ENCODE measurements at places on chromosomes 1 and 21.
A peak's percentile ranks its signal among the peaks of the same experiment; 100 is the strongest.

GRCh38 chr21:42423197-42423675 is 19.5 kb downstream of the UBASH3A start:
- peak; percentile 79 for DNase-seq

DNA sequence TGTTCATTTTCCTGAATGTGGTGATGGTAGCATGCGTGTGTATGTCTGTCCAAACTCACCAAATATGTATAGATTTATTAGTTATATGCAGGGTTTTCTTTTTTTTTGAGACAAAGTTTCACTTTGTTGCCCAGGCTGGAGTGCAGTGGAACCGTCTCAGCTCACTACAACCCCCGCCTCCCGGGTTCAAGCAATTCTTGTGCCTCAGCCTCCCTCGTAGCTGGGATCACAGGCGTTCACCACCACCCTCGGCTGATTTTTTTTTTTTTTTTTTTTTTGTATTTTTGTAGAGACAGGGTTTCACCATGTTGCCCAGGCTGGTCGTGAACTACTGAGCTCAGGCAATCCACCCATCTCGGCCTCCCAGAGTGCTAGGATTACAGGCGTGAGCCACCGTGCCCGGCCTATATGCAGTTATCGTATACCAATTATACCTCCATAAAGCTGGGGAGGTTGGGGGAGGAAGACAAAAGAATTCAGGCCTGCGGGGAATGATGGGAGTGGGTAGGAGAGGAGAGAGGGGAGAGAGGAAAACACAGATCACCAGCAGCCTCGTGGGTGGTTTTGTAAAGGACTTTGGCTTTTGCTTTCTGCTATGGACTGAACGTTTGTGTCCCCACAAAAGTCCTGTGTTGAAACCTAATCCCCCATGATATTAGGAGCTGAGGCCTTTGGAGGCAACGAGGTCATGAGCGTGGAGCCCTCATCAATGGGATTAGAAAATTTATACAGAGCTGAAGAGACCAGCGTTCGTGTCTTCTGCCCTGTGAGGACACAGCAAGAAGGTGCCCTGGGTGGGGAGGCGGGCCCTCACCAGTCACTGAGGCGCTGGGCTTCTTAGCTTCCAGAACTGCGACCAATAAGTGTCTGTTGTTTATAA is 4.4 kb upstream of the HNRNPU start:
- DNase-seq: no peak

GRCh38 chr21:45087022-45087823 is 12.8 kb downstream of the ADARB1 start:
- no peak for DNase-seq

DNA sequence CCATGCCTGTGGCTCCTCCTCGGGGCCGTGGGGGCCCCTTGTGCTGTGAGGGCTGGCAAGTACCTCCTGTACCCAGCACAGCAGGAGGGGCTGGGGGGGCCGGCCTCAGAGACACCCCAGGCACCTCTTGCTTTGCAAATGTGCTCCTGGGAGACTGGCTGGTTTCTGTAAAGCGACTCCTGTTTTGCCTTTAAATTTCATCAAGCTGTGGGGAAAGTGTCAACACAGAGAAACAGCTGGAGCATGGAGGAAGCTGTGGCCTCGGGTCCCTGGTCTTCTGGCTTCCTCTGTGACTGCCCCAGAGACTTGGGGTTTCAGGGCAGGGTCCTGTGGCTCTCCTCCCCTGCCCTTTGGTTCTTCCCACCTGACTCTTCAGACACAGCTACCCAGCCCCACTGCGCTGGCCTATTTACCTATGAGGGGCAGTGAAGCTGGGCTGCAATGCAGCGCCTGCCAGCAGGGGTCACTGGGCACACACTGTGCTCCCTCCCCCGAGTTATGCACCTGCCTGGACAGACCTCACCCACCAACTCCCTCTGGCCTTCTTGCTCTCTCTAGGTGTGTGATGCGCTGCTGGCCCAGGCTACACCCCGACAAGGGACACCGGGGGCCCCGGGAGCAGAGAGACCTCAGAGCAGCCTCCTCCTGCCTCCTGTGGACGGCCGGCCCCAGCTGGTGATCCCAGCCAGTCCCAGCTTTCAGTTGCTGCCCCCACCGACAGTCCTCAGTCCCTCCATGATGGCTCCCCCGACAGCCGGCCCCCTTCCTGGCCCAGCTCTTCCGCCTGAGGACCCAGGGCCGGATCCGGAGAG is 17.6 kb upstream of the PEX10 start:
- DNase-seq: peak; percentile 65

GRCh38 chr1:73066866-73067265 is 784.5 kb upstream of the NEGR1 start:
- DNase-seq: no peak

- DNase-seq: no peak
Measured at GRCh38 chr1:11407301-11407994, 71.5 kb upstream of the DISP3 start.

DNA sequence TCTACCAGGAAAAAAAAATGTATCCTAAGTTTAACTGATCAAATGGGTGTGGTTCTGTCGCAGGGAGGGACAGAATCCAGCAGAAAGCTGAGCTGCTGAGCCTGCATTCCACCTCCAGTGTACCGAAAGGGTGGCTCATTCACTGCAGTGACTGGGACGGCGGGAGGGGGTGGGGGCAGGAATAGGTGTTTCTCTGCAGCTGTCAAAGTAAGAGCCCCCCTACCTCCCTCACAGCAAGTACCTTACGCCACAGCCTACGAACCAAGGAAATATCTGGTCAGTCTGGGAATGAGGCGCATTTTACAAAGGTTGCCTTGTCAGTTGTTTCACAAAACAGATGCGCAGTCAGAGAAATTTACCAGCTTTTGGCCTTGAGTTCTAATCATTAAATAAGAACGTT is 1.7 kb downstream of the S100B start:
- no peak for DNase-seq

DNA sequence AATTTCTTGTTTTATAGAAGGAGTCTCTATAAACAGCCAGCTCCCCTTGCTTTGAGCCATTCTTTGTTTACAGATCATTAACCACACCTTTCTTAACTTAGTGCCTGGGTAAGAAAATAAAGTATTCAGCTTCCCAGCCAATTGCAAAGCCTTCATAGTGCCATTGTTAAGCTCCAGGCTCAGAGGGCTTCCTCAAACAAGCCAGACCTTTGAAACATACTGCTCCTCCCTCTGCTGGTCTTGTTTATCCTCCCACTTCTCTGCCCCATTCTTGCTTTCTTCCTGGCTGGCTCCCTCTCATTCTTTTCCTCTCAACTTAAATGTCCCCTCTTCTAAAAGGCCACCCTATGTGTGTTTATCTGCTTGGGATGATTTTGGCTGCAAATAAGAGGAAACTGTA is 319.4 kb upstream of the ST6GALNAC5 start:
- no peak for DNase-seq

DNA sequence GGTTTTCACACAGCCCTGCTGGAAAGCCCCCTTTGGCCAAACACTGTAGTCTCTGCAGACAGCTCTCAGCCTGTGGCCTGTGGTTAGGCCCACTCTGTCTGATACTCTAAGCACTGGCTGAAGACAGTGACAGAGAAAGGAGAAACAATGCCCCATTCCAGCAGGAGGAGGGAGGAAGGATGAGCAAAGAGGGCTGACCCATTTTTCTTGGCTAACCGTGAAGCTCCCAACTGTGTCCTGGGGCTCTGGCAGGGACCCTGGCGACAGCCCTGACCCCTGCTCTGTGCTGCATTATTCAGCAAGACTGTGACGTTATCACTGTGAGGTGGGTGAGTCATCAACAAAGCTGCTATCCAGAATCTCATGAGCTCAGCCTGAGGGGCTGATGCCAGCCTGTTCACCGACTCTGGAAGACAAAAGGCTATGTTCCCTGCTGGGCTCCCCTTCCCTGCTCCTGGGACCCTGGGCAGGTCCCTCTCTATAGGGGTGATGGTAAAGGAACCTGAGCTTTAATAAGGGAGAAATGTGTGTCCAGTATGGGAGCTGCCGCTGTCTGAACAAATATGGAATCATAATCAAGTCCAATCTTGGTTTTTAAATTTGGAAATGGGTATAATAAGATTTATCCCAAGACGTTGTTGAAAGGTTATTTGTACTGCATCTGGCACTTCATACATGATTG is 107.0 kb downstream of the RHOU start:
- DNase-seq: no peak

GRCh38 chr1:43366179-43366578 is 1.6 kb downstream of the ELOVL1 start:
- no peak for DNase-seq

GRCh38 chr1:156852418-156852874 is 6.5 kb downstream of the INSRR start:
- DNase-seq: no peak

- DNase-seq: no peak
Measured at GRCh38 chr1:65310078-65310587, 790 bp downstream of the DNAJC6 start.

- no peak for DNase-seq
Measured at GRCh38 chr1:198162091-198162767, 5.4 kb downstream of the NEK7 start.

- peak; percentile 57 for DNase-seq
Measured at GRCh38 chr21:33894736-33895288, 20.8 kb downstream of the ATP5PO start.

DNA sequence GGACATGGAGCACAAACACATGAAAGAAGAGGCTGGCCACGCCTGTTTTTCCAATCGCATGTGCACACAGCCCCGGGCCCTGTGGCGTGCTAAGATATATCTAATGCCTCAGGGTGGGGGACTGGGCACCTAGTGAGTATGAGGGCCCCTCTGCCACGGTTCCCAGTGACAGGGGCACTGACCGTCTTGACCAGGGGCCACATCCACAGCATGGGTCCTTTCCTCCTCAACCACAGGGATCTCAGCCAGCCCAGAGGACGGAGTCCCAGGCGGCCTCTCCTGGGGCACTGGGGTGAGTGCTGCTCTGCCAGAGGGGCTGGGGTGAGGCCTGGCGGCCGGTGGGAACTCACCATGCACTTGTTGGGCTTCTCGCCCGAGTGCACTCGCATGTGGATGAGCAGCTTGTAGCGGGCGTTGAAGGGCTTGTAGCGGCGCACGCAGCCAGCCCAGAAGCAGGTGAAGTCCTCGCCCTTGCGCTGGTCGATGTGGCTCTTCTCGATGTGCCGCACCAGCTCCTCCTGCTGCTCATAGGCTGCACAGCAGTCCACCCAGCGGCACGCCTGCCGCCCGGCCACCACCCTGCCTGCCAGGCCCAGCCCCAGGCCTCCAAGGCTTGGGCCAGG is 134.7 kb downstream of the DMRTB1 start:
- DNase-seq: no peak

DNA sequence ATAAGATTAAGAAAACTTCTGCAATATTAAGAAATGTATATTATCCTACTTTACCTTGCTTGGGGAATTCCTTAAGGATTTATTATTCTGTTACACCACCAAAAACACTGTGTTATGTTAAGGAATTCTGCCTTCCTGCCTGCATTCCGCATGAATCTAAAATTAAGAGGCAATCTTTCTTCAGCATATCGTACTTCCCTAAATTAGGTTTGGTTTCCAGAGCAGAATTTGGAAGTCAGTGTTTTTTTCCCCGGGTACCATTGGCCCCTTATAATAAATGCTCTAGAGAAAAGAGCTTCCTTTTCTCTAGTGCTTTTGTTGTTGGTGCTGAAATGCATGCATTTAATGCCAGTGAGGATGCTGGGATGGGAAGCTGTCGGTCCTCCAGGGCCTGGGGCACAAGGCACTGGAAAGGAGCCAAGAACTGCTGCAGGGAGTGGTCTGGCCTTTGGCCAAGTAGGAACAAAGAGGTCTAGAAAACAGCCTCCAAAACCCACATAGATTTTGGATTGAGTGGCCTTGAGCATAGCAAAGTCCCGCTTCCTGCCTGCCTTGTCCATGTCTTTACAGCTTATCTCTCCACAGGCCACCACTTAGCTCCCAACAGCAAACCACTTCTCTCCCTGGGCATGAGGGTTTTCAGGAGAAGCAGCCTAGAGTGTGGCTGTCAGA is 69.9 kb downstream of the RRAGC start:
- DNase-seq: no peak

- DNase-seq: no peak
Measured at GRCh38 chr1:230359992-230360668, 66.0 kb downstream of the PGBD5 start.

DNA sequence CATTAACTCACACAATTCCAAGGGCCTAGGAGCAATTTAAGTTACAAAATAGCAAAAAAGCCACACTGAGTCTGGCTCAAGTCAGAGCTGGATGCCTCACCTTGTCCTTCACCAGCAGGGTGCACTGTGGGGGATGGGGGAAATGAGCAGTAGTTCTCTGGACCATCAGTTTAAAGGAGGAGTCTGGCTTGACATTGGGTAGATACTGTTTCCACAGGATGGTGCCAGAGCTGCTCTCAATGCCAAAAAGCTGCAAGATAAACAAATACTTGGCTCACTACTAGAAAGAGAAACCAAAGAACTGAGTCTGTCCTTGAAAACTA is 18.8 kb downstream of the EMC1 start:
- DNase-seq: no peak

- DNase-seq: no peak
Measured at GRCh38 chr1:53979712-53980450, 33.7 kb downstream of the LRRC42 start.

GRCh38 chr1:160863061-160863773 is 530 bp upstream of the CD244 start:
- DNase-seq: no peak

DNA sequence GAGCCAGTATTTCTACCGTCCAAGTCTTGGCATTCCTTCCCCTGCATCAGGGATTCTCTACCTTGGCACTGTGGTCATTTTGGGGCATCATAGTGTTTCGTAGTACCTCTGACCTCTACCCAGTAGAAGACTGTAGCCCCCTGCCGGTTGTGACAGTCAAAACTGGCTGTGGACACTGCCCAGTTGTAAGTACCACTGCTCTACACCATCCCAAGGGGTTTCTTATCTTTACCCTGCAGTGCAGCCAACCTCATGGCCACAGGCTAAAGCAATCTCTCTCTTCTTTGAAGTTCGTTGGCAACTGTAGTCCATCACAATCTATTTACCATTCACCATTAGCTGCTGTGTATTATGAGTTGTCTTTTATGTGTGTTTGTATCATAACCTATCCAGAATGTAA is 29.3 kb upstream of the ERO1B start:
- DNase-seq: no peak

DNA sequence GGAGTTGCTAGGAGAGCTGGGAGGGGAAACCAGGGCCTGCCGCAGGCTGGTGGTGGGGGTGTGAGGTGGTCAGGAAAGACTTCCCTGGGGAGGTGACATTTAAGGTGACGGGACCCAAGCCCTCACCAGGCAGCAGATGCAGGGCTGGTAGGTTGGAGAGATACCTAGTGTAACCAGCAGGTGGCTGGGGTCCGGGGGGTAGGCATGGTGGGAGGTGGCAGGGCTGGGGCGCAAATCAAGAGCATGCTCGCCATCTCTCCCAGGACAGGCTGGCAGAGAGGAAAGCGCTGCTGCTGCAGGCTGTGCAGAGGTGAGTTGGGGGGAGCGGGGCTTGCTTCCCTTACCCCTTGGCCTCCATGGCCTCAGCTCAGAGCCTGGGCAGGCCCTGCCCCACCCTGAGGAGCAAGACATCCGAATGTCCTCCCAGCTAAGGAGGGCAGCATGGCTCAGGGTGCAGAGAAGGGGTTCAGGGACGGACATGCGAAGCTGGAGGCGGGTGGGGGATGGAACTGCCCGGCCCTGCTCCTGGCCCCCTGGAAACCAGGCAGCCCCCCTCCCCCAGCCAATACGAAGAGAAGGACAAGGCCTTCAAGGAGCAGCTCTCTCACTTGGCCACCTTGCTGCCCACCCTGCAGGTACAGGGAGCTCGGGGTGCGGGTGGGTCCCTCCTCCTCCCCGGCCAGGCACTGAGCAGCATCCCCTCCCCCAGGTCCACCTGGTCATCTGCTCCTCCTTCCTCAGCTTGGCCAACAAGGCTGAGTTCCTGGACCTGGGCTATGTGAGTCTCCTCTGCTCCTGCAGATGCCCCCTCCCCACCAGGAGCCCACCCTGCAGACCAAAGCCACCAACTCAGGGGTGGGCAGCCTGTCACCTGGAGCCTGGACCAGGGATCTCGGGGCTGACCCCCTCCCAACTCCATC is 4.0 kb downstream of the RNF207 start:
- DNase-seq: no peak

Data from stimulated activated effector memory CD8-positive, alpha-beta T cell treated with anti-CD3 and anti-CD28 coated beads, Interleukin-12 subunit alpha, Interleukin-12 subunit beta, amount 100 ng/mL, for 72 hours (primary cell).